ENCODE measurements at places on chromosomes 5 and 9.

- DNase-seq, result no peak
Measured at GRCh38 chr5:78046006-78046405, 248.5 kb downstream of the AP3B1 start.

DNA sequence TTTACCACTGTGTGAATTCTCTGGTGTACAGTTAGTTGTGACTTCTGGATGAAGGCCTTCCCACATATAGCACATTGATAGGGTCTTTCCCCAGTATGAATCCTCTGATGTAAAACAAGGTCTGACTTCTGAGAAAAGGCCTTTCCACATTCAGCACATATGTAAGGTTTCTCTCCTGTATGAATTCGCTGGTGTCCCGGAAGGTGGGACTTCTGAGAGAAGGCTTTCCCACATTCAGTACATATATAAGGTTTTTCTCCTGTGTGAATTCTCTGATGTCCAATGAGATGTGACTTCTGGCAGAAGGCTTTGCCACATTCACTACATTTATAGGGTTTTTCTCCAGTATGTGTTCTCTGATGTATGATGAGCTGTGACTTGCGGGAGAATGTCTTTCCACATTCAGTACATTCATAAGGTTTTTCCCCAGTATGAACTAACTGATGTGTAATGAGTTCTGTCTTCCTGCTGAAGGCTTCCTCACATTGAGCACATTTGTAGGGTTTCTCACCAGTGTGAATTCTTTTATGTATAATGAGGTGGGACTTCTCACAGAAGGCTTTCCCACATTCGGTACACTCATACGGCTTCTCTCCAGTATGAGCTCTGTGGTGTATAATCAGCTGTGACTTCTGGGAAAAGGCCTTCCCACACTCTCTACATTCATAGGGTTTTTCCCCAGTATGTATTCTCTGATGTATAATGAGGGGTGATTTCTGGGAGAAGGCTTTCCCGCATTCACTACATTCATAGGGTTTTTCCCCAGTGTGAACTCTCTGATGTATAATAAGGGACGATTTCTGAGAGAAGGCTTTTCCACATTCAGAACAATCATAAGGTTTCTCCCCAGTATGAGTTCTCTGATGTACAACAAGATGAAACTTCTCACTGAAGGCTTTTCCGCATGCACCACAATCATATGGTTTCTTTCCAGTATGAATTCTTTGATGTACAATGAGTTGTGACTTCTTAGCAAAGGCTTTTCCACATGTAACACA is 9.1 kb downstream of the ZNF300 start:
- no peak for DNase-seq

- DNase-seq, result no peak
Measured at GRCh38 chr5:172694061-172694460, 53.0 kb downstream of the NEURL1B start.

DNA sequence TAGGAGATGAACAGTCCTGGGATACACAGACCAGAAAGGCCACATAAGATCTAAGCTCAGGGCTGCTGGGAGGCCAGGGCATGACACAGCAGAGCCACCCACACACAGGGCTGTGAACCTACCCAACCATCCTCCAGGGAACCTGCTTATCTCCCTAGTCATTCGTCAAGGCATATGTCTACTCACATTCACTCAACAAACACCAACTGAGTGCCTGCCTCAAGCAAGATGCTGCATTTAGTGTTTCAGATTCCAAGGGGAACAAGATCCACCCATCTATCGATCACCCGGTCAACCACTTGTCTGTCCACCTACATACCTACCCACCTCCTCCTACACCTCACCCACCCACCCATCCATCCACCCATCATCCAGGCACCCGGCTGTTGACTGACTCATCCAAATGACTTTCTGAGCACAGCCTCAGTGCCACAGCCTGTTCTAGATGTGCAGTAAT is 1.9 kb downstream of the DPM2 start:
- no peak for DNase-seq

GRCh38 chr9:86876621-86877196 is 70.6 kb downstream of the GAS1 start:
- DNase-seq, result no peak

DNA sequence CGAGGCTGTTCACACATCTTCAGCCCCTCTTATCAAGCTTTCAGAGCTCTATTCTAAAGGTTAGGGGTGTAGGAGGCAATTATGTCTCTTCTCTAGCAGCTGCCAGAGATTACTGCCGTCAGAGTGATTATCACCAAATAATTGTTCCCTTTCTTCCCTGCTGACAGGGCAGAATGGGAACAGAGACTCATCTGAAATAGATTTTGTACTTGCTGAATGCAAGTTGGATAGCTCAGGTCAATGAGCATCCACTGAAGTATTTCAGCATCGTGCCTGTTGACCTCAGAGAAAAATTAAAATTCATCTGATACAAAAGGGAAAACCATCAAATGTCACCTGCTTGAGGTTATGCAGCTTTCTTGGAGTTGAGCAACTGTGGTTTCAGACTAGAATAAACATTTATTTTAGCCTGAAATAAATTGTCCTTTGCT is 213.7 kb upstream of the MAP3K1 start:
- DNase-seq, result no peak

DNA sequence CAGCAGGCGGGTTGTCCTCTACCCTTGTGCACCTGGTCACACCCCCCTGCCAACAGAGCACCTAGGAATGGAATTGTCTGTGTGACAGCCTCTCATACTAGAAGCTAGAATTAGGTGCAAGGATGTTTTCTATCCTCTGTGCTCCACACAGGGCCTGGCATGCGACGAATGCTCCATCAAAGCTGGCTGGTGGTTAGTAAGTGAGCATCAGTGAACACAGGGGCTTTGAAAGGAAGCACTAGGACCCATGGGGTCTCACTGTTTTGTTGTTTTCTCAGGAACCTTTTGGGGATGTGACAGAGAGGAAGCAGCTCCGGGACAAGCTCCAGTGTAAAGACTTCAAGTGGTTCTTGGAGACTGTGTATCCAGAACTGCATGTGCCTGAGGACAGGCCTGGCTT is 32.3 kb downstream of the GALNT12 start:
- DNase-seq, result no peak

Data from CD8-positive, alpha-beta T cell (primary cell).